ENCODE measurements at places on chromosomes 7 and 10.

DNA sequence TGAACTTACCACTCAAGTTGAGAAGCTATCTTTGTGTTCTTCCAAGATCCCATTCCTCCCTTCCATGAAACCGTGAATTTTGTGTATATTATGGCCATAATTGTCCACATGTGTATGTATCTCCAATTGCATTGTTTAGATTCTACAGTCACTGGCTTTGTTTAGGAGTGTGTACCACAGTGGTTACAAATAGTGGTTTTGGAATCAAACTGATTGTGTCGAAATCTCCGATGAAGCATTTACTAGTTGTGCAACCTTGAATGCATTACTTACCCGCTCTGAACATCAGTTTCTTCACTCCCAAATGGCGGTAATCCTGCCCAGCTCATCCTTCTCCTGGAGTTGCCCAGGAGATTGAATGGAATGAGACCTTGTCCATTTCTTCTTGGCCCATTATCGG, 145.0 kb upstream of the ZNF32 start:
- no peak for DNase-seq

- no peak for DNase-seq
Measured at GRCh38 chr7:37826825-37827224, 21.6 kb upstream of the NME8 start.

- no peak for DNase-seq
Measured at GRCh38 chr7:70595370-70595754, 536.6 kb upstream of the GALNT17 start.

DNA sequence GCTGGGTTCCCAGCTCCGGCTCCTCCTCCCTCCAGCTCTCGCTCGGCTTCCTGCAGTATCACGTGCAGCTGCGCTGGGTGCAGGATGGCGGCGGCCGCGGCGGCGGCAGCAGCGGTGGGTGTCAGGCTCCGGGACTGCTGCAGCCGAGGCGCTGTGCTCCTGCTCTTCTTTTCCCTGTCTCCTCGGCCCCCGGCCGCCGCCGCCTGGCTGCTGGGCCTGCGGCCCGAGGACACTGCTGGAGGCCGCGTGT, at the start of gene CNNM1:
Gene CNNM1 (plus strand): TSS at position 53 of the 250 bp plus-strand sequence. CDS start 32 bp downstream, at position 85.
- no peak for DNase-seq

- no peak for DNase-seq
Measured at GRCh38 chr7:40937879-40938278, 765.0 kb downstream of the INHBA start.

DNA sequence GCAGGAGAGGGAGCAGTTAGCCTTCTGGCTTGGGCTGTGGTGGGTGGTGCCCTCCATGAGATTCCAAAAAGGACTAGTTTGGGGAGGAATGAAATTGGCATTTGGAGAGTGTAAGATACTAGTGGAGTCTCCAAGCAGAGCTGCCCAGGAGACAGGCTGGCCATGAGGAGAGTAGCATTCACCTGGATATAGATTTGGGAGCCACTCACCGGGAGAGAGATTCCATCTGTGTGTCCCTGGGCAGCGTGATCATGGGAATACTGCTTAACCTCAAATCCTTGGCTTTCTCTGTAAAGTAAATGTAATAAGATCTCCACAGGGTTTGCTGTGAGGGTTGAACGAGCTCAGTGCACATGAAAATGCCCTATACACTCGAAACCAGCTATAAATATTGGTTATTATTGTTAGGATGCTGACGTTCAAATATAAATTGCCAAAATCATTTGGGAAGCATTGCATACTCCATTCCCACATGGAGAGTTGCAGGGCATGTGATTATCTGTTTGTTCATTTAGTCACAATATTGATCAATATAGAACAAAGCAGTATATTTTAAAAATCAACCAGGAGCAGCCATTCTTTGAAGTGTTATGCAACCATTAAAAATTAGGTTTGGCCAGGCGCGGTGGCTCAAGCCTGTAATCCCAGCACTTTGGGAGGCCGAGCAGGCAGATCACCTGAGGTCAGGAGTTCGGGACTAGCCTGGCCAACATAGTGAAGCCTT, 143.7 kb downstream of the CUX1 start:
- DNase-seq, result no peak

- no peak for DNase-seq
Measured at GRCh38 chr7:5750031-5750653, 31.3 kb downstream of the RNF216 start.

- no peak for DNase-seq
Measured at GRCh38 chr7:112174192-112174591, 32.0 kb downstream of the DOCK4 start.

DNA sequence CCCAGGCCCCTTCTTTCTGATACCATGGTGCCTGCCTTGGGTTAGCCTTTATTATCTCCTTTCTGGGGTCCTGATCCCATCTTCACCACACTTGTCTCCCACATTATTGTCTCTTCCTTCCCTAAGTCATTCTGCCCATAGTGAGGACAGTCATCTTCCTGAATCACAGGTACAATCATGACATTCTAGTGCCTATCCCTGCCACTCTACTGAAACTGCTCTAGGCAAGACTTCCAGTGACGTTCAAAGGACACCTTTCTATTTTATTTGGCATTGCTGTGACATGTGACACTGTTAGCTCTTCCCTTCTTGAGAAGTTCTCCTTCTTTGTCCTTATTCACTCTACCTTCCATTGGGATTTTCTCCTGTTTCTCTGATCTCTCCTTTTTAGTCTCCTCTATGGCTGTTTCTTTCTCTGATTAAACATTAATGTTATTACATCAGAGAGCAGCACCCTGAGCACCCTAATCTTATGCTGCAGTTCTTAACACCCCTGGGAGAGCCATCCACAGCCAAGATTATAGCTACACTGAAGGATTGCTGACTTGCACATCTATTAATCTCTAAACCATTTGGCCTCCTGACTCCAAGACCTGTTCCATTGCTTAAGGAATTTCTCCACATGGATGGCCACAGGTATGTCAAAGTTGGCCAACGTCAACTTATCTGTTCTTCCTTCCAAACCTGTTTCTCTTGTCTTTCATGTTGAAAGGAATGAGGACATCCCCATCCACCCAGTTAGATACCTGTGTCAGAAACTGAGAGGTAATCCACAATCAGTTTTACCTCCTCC, 10.9 kb downstream of the MACC1 start:
- no peak for DNase-seq

DNA sequence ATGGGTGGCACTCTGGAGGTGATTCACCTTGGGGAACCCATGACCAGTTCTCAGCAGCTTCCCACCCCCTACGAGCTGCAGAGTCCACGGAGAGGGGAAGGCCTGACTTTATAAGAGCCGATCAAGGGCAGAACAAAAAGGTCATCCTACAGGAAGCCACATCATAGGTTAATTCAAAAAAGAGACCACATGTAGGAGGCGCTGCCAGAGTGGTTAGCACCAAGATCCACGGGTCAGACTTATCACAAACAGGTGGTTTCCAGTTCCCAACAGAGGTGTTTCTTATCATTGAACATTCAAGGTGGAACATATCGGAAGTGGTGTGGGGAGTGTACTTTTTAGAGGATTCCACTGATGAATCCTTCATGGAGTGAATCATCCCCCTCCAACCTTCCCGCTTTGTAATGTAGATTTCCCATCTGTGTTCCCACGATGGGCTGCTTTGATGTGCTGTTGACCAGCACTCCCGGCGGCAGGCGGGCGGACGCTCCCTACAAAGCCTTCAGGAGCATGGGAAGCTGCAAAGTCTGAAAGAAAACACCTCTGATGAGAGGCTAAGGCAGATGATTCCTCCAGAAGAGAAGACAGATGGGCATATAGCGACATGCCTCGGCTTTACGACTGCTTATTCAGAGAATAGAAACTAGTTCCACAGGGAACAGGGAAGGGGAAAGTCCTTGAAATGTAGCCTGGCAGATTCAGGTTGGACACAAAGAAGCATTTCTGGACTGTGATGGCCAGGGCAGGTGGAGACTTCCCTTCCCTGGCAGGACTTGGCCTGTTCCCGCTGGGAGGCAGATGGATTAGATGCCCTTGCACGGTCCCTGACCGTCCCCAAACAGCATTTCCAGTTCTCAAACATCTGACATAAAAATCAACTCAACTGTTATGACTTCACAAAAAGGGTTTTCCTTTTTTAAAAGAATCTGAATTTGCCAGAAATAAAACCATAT, 66.5 kb downstream of the AFAP1L2 start:
- no peak for DNase-seq

- DNase-seq, result peak; percentile 69
Measured at GRCh38 chr7:141701489-141702046, 398 bp downstream of the DENND11 start.

GRCh38 chr10:924524-924859, 7.0 kb downstream of the LARP4B start:
- no peak for DNase-seq
